ENCODE measurements at places on chromosomes 13 and 19. TPM values are rescaled to one million over a fixed set of nuclear protein-coding genes. Genes with fewer than 3 reads are reported as not detected.

- no peak for DNase-seq
Measured at GRCh38 chr19:40741527-40742390, 8.5 kb downstream of the ACTMAP start.

GRCh38 chr13:29722415-29722814 is 126.9 kb upstream of the SLC7A1 start:
- DNase-seq = no peak

DNA sequence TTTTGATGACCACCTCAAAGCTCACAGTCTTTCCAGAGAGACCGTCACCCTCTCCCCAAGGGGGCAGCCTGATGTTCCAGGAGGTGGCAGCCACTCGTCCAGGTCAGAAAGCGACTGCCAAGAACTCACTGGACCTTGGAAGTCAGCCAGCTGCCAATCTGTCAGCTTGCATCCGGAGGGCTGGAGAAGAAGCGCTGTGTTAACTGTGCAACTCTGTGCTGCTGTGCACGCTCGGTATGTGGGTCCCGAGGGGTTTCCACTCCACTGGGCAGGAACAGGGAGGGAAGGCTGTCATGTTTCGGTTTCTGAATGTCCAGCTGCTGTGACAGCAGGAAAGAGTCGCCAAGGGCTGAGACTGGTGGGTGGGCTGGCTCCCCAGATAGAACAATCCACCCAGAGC is 89.2 kb downstream of the CACNA1A start:
- no peak for DNase-seq

DNA sequence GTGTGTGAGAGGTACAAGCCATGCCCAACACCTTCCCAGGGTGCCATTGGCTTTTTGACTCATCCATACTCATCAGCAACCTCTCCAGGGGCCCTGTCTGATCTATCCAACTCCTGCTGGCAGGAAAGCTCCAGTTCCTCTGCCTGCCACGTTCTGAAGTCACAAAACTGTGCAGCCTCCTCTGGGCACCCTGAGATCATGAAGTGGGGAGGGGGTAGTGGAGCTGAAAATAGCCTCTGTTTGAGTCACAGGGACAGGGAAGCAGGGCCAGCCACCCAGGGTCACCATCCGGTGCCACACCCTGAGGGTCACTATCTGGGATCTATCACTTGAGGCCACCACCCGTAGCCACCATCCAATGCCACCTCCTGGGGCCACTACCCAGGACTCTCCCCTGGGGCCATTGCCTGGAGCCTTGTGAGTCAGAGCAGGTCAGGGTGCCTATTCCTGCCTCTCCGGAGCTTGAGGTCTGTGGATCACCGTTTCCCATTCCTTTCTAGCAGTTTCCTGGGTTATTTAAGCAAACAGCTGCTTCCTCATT is 172.1 kb downstream of the NUFIP1 start:
- no peak for DNase-seq

DNA sequence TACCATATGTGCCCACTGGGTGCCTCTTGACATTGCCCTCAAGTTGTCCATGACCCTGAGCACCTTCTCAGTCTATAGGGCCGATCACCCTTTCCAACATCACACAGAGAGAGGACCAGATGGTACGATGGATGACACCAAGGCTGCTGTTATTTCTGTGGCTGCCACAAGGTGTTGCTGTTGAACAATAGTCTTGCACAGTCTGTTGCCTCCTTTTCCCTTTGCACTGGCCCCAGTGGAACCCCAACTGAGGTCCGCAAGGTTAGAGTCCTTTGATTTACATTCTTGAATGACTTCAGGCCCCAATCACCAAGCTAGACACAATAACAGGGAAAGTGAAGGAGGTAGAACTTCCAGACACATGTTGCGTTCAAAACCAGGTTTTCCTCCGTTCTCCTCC is 52.0 kb downstream of the TINCR start:
- no peak for DNase-seq

DNA sequence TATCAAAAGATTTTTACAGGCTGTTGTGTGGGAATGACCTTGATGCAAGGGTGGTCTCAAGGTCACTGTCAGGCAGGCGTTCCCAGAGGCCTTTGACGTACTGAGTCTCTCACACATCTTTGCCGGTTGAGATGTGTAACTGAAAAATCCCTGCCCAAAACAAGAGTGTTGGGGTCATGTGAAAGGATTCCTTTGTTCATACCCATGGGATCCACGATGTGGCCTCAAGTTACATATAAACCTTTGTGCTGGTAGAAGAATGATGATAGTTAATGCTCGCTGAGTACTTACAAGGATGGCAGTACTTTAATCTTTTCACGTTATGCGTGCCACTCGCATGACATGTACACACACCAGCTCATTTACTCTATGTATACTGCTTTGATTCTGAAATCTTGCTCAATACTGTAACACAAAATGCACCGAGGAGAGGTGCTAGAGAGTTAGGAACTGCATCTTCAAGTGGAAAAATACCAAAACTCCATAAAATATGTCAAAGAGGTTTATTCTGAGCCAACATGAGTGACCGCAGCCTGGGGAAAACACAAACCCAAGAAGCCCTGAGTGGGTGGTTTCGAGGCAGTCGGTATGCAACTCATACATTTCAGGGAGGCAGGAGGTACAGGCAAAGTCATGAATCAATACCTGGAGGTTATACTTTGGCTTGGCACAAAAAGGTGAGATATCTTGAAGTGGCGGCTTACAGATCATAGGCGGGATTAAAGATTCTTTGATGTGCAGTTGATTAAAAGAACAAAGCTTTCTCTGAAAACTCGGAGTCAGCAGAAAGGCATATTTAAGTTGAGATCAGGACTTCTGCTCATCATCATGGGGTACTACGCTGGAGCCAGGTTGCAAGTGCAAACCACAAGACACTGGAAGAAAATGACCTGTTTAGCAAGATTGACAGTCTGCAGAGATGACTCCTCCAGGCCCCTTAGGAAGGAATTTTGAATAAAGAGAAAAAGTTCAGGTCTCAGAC is 87.4 kb upstream of the ARHGEF7 start:
- DNase-seq = no peak

DNA sequence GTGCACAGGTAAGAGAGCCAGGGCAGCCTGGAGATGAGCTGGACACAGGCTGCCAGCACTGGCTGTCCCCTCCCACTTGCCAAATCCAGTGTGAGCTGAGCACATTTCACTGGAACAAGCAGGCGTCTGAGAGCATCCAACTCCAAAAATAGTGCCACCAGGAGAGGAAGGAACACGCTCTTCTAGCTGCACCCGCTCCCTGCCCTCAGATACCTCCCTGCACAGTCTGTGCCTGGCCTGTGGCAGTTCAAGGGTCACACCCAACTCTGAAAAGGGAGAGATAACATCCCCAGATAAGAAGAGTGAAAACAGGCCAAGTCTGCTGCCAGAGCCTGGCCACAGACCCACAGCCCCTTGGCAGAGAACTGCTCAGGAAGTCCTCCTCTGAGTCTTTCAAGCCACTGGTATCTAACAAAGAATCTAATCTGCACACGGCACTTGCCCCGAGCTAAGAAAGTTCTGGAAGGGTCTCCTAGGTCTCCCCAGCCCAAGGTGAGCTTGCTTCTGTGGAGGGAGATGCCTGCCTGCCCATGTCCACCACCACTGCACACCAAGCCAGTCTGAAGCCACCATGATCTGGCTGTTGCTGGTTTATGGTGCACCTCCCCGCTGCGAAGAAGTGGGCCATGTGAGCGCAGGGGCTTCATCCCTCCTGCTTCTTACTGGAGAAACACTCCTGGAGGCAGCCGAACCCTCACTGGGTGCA is 14.7 kb downstream of the ELL start:
- DNase-seq = no peak

GRCh38 chr19:29329460-29330134 is 116.6 kb upstream of the UQCRFS1 start:
- DNase-seq = no peak

DNA sequence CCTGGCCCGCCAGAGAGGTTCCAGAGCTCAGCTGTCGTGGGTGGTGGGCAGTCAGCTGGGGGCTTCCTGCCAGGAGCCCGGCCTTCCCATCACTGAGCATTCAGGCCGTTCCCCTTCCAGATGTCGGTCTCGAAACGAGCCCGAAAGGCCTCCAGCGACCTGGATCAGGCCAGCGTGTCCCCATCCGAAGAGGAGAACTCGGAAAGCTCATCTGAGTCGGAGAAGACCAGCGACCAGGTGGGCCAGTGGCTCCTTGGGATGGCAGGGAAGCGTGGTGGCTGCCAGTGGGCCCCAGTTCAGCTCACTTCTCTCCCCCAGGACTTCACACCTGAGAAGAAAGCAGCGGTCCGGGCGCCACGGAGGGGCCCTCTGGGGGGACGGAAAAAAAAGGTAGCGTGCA is 19.3 kb downstream of the HDGFL2 start:
- DNase-seq = no peak

GRCh38 chr13:35695448-35695770 is 218.9 kb upstream of the MAB21L1 start:
- DNase-seq = no peak

DNA sequence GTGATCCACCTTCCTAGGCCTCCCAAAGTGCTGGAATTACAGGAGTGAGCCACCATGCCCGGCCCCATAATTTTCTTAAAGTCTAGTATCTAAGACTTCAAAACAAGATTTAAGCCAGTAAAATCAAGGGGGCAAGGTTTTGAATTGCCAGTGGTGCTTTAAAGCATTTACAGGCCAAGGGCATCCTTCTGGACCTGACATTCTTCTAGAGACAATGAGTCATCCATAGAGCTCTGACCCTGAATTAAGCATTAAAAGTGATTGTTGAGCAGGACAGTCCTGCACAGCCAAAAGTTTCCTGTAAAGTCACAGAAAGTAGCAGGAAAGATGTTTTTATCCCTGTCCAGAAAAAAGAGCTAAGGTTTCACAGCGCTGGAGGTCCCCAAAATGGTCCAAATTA is 50.9 kb upstream of the ATP12A start:
- DNase-seq = no peak

DNA sequence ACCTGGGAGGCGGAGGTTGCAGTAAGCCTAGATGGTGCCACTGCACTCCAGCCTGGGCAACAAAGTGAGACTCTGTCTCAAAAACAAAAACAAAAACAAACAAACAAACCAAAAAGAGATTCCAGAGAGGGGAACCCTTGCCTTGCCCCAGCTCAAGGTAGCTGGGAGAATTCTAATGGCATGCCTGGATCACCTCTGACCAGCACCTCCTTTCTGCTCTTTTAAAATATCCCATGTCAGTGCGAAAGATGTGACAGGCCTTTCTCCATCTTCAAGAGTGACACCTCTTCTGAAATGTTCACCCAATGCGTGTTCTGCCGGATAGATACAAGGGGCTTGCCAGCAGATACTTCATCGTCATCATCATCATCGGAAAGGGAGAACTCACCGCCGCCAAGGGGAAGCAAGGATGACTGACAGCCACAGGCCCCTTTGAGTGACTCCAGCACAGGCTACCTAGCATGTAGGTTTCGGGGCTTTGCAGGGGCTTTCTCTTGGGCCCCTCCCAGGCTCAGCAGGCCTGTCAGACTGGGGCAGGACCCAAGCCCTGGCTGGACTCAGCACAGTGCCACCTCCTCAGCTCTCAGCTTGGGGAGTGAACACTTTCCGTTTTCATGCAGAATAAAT is 18.9 kb upstream of the LRP3 start:
- no peak for DNase-seq

- DNase-seq = no peak
Measured at GRCh38 chr19:28836421-28836820, 376.5 kb downstream of the UQCRFS1 start.

- DNase-seq = no peak
Measured at GRCh38 chr13:34816245-34816884, 125.7 kb upstream of the NBEA start.

DNA sequence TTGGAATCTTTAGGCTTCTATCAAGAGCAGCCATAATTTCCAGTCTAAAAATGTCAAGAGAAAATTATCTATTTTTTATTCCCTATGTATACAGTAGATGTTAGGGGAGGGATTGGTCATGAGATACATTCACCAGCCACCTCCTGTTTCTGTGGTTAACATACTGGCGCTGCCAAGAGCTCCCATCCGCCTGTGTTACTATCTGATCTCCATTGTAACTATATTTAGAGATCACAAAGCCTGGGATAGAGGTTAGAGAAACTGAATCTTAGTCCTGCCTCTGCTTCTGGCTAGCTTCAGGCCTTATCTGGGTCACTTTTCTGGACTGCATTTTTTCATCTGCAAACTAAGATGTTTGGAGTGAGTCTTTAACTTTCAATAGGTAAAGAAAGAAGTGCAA is 46.3 kb downstream of the POLR1D start:
- DNase-seq = no peak

GRCh38 chr13:48896312-48896711 is 79.4 kb upstream of the FNDC3A start:
- DNase-seq = no peak

DNA sequence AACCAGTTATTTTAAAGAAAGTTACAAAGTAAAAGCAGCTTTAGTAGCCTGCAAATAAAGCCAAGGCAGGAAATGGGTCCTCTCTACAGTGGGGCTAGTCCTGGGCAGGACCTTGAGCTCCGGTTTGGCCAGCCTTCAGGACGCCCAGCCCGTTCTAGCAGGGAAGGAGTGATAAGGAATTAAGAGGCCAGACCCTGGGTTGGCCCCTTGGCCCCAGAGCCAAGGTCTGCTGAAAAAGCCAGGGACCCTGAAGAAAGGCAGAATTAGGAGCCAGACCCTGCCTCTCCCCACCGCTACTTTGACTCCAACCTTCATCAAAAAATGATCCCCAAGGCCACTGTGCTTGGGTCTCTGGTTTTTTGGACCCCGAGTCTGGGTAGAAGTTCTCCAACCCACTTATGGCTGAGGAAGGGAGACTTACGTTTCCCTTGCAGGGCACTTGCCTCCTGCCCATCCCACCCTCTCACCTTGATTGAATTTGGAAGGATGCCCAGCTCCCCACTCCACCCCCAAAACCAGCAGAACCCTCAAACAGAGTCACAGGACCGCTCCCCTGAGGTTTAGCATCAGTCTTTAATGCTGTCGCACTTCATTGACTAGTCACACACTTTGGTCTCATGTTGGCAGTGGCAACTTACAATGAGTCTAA is 3.9 kb downstream of the DNAJB1 start:
- DNase-seq = no peak

PGLYRP2 gene
- total RNA-seq = 0.04 TPM

ZNF540 gene
- 0.13 TPM for total RNA-seq

KRTDAP gene
- total RNA-seq = not detected

GSX1 gene
- total RNA-seq = not detected

NTF4 gene
- not detected for total RNA-seq

NAA16 gene
- total RNA-seq = 6.2 TPM
